Suppressor macrophage treated with lipopolysaccharide for 4 hours (primary cell): ENCODE measurements at places on chromosomes 4 and X.

- DNase-seq, result no peak
Measured at GRCh38 chr4:42646999-42647541, 9.8 kb downstream of the ATP8A1 start.

GRCh38 chr4:101850698-101851097 lies 60.2 kb downstream of the BANK1 start:
- DNase-seq, result no peak

GRCh38 chr4:20544645-20545044 lies 155.6 kb upstream of the PACRGL start:
- peak; percentile 16 for DNase-seq

DNA sequence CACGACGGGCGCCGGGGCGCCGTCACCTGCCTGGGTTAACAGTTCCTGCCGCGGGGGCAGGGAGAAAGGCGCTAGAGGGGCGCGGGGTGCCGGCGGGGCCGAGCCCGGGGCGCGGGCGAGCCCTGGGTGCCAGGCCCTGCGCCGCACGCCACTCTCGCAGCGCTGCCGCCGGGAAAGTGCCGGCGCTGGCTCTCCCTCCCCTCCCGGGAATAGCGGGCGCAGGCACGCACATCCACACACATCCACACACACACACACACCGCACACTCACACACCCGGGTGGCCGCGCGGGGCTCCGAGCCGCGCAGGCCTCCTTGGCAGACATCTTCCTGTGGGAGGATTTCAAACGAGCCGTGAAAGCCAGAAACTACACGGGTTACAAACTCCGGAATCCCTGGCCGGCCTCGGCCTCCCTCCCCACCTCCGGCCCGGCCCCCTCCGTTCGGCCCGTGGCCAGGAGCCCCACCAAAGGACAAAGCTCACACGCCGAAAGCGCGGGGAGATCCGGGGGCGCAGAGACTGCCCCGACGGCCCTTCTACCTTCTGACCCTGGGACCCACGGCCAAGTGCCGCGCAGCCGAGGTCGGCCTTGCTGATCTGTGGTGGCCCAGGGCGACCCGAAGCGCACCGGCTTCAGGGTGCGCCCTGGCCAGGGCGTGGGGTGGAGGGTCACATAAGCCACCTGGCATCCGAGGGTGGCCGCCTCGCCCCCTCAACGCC lies 92.3 kb downstream of the BCOR start:
- DNase-seq, result no peak

- no peak for DNase-seq
Measured at GRCh38 chr4:14668296-14668695, 334.0 kb upstream of the CPEB2 start.

GRCh38 chr4:48193096-48193836 lies 59.2 kb upstream of the TXK start:
- no peak for DNase-seq

- no peak for DNase-seq
Measured at GRCh38 chrX:84175274-84175673, 12.7 kb downstream of the RPS6KA6 start.

GRCh38 chr4:40937140-40937725 lies 187.5 kb downstream of the NSUN7 start:
- no peak for DNase-seq

DNA sequence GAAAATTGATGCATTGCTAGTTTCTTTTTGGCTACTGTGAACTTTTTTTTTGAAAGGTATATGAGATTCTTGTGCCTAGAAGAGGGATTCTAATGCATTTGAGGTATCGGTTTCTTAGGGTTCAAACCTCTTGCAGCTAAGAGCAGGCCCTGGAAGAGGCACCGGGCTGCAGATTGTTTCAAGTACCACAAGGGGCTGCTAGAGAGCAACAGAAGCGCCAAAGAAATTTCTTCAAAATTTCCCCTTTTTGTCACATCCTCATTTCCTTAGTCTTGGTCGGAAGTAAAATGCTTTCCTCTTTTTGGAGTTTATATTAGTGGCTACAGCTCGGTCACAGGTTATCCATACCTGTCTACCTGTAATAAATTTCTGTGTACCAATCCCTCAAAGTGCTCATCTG lies 89.8 kb downstream of the PDGFRA start:
- DNase-seq, result peak; percentile 88

DNA sequence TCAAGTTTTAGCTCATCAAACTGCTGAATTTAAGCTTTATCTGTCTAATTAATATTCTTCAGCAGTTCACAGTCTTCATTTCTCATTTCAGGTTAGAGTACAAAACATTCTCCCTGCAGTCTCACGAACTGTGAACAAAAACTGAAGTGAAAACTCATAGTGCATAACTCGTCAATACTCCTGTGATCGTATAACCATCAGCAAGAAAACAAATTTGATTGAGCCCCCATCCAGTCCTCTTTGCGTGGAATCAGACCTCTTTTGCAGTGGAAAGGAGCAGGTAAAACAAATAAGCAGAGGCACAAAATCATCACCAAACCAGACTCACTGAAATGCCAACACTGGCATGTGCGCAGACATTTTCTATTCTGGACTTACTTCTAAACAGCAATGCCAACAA lies 12.7 kb downstream of the ADAM29 start:
- DNase-seq, result no peak

DNA sequence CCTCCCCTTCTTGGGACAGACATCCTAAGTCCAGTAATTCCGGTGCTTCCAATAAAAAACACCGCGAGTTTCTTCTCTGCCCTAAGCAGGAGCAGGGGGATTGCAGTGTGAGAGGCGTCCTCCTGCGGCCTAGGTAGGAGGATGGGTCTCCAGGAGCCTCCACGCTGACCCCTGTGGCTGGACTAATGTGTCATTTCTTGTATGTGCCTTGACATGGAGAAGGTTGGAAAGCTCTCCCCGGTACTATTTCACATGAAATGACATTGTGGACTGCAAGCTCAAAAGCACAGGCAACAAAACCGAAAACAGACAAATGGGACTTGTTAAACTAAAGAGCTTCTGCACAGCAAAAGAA lies 66.6 kb upstream of the ENPP6 start:
- DNase-seq, result no peak
